ENCODE measurements at places on chromosomes 7 and 10. TPM values are rescaled to one million over a fixed set of nuclear protein-coding genes. Genes with fewer than 3 reads are reported as not detected.

Gene SEMA3E
- total RNA-seq, result 20.3 TPM

Gene SP8
- total RNA-seq, result 4.7 TPM

Gene CTNNA3
- 6.9 TPM for total RNA-seq

Gene MRC1
- total RNA-seq, result 0.63 TPM

Gene ZNF775
- 10.0 TPM for total RNA-seq

Gene TAS2R5
- 13.5 TPM for total RNA-seq

Gene SKAP2
- total RNA-seq, result 3.8 TPM

Gene CTAGE8
- total RNA-seq, result not detected

Gene DCLRE1A
- total RNA-seq, result 15.3 TPM

Gene TLX1
- total RNA-seq, result not detected

Gene ZNF425
- total RNA-seq, result 5.3 TPM

Gene FBH1
- 82.3 TPM for total RNA-seq

Gene SMO
- total RNA-seq, result 15.0 TPM

Gene BPGM
- total RNA-seq, result 22.8 TPM

Gene LAMB1
- 55.7 TPM for total RNA-seq

Gene TMEM270
- total RNA-seq, result not detected

Gene CHAT
- total RNA-seq, result 0.63 TPM

Gene PANK1
- 36.0 TPM for total RNA-seq

Gene SLC18A2
- 0.31 TPM for total RNA-seq

Gene GTPBP10
- total RNA-seq, result 24.7 TPM

Gene MYH16
- not detected for total RNA-seq

Gene COL28A1
- total RNA-seq, result 1.3 TPM

Gene CDHR1
- total RNA-seq, result 5.3 TPM

Gene MEPCE
- total RNA-seq, result 21.3 TPM

Gene TAS2R41
- total RNA-seq, result not detected

Gene VSTM4
- 2.2 TPM for total RNA-seq

Gene RBP3
- not detected for total RNA-seq

Gene HSPA12A
- 39.1 TPM for total RNA-seq

Gene TMEM196
- 12.8 TPM for total RNA-seq

Gene MINDY3
- 107 TPM for total RNA-seq

Gene RARRES2
- total RNA-seq, result 5.0 TPM

Gene FAM25G
- total RNA-seq, result not detected

Gene MOGAT3
- not detected for total RNA-seq

Gene KAZALD1
- total RNA-seq, result 0.94 TPM

Gene SGCE
- 125 TPM for total RNA-seq

Gene H2BK1
- total RNA-seq, result not detected

Gene ADIRF
- total RNA-seq, result not detected

Gene KCNMA1
- total RNA-seq, result 120 TPM

Gene ARMC10
- total RNA-seq, result 33.2 TPM

Gene CACNA2D1
- 275 TPM for total RNA-seq

Gene HOXA3
- not detected for total RNA-seq
